ENCODE measurements at places on chromosomes 16 and 17.

DNA sequence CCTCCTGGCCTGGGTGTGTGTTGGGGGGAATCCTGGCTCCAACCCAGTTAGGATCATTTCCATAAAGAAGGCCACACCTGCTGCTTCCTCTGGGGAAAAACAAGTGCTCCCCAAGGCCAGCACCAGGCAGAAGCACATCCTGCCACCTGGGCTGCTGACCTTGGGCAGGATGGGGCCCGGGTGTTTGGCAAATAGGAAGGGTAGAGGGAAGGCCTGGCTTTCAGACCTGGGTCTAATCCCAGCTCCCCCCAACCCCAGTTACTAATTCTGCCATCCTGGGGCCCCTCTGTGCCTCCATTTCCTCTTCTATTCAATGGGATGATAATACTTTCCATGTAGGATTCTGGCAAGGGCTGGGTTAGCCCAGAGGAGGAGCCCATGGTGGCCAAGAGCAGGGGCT is 3.0 kb upstream of the NLRC5 start:
- DNase-seq: no peak

- DNase-seq: no peak
Observed at GRCh38 chr16:9362050-9362449, 270.6 kb downstream of the HAPSTR1 start.

GRCh38 chr17:7313890-7314718 is 1.1 kb downstream of the GPS2 start:
- DNase-seq: no peak

GRCh38 chr17:18045691-18046350 is 6.6 kb downstream of the GID4 start:
- no peak for DNase-seq

DNA sequence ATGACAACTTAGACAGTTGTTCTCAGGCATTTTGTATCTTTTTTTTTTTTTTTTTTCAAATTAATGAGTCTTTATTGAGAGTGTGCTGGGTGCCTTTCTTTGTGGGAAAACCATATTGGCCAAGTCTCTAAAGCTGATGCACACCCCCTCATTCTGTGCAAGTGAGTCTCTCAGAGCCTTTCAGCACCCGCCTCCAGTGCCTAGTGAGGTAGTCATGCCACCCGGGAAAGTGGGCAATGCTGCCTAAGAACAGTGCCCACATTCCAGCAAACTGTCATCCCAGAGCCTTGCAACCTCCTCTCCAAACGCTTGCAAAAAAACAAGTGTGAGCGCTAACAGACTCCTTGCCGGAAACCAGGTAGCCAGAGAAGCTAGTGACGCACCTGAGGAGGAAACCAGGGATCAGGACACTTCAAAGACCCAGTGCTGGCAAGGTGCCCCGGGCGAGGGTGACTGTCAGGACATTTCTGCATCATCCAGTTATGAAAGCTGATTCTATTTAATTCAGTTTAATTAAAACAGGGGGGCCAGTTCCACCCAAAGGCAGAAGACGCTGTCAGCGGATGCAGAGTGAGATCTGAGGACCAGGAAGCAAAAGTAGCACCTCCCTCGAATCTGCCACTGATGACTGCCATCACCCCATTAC is 34.9 kb downstream of the SMARCE1 start:
- peak; percentile 88 for DNase-seq

DNA sequence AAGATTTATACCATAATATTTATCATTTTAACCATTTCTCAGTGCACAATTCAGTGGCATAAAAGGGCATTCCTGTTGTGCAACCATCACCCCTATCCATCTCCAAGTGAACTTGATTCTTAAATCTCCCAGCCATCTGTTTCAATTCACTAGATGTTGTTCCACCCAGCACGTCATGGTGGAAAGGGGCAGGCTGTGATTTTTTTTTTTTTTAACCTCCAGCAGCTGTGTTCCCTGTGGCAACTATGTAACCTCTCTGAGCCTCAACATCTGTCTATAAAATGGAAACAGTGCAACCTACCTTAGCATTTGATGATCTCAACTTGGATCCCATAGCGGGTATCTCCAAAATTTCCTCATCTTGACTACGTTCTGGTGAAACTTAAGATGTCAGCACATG is 604.5 kb downstream of the WWOX start:
- DNase-seq: no peak

DNA sequence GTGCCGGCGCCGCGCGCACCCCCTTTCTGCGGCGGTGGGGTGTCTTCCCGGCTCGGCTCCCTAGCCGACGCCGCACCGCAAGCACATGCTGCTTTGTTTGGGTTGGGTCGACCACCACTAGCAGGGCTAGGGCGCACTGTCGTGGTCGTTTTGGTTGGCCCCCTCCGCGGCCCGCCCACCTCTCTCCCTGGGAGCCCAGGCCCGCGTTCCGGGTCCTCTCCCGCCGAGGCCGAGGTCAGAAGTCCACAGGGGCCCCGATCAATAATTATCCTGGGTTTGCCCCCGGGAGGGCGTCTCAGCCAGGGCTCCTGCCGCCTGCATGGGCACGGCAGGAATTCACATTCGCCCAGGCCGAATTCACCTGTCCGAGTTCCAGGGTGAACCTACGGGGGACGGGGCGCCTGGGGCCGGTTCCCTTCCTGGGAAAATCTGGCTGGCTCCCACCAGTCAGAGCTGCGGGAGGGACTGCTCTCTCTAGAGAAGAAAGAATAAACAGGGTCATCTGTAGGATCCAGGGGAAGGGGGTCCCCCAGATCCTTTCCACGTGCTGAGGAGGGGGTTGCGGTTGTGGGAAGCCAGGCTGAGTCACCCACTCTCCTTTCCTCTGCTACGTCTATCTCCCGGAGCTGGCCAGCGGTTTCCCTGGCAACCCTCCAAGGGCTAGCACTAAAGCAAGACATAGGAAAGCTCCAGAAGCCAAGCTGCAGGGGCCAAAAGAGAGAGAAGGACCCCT is 584 bp upstream of the STAT5B start:
- no peak for DNase-seq

- no peak for DNase-seq
Observed at GRCh38 chr17:39628655-39629493, 2.1 kb downstream of the PPP1R1B start.

DNA sequence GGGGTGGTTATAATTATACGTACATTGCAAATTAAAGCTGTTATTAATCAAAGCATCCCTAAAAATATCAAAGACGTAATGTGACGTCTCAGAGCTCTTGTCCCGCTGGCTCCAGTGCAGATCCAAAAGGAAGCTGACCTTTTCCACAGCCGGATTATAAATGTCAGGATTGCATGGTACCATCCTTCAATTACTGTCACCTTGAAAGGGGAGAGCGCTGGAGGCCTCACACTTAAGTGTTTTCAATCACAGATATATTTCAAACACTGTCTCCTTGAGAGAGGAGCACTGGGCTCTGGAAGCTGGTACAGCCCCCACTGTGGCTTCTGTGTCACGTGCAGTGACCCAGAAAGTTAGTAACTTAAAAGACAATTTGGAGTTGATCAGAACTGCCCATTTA is 94.2 kb downstream of the AIPL1 start:
- no peak for DNase-seq

DNA sequence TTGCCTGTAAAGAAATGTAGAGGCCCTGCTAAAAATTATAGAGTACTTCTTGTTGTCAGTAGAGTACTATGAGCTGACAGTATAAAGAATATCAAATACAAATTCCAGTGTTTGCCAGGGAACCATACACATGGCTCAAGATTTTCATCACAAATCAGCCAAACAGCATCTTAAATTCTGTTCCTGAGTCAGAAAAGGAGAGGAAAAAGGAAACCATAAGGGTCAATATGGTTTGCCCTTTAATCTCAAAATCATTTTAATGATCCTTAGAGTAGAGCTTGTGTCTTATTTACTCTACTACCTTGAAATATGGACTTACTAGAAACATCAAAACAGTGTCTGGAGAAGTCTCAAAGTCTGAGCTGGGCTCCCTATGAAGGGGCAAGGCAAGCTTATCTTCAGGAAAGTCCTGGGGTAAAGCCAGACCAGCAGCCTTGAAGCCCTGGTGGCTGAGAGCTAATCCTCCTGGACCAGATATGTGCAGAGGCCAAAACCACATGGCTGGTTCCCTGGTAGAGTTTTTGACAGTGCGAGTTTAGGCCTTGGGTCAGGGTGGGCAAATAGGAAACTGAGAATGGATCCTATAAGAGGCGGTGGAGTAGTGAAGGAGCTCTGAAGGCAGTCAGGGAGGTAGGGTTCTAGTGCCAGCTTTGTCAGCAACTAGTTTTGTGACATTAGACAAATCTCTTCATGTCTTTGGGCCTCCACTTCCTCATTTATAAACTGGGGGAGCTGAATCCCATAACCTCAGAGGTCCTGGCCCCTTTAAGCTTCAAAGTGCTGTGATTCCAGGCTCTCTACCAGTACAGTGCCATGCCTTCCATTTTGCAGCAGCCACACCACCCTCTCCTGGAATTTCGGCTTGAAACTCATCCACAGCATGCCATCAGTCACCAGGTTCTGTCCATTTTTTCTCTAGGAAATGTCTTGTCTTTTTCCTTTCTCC is 38.9 kb downstream of the MRTFB start:
- no peak for DNase-seq

- DNase-seq: peak; percentile 96
Observed at GRCh38 chr16:57734925-57735754, 430 bp upstream of the KATNB1 start.

- no peak for DNase-seq
Observed at GRCh38 chr17:4728124-4728523, 3.1 kb upstream of the MED11 start.

GRCh38 chr16:2819179-2819938 is 2.3 kb downstream of the PRSS21 start:
- no peak for DNase-seq

Data from CD4-positive, alpha-beta T cell (primary cell).